ENCODE measurements at places on chromosomes 11 and 22.

- DNase-seq: no peak
These were observed 23.2 kb upstream of the BIRC3 start for GRCh38 chr11:102293873-102294601.

DNA sequence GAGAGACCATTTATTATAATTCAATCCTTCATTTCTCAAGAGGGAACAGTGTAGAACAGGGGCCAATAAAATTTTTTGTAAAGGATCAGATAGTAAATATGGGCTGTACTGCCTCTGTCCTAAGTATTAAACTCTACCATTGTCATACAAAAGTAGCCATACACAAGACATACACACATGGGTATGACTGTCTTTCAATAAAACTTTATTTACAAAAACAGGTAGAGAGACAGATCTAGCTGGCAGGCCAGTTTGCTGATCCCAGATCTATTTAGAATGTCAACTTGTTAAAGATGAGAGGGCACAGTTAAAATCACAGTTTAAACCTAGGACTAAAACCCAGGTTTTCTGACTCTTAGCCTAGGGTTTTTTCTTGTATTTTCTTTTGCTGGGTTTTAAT, 16.7 kb downstream of the TRAF6 start:
- no peak for DNase-seq

DNA sequence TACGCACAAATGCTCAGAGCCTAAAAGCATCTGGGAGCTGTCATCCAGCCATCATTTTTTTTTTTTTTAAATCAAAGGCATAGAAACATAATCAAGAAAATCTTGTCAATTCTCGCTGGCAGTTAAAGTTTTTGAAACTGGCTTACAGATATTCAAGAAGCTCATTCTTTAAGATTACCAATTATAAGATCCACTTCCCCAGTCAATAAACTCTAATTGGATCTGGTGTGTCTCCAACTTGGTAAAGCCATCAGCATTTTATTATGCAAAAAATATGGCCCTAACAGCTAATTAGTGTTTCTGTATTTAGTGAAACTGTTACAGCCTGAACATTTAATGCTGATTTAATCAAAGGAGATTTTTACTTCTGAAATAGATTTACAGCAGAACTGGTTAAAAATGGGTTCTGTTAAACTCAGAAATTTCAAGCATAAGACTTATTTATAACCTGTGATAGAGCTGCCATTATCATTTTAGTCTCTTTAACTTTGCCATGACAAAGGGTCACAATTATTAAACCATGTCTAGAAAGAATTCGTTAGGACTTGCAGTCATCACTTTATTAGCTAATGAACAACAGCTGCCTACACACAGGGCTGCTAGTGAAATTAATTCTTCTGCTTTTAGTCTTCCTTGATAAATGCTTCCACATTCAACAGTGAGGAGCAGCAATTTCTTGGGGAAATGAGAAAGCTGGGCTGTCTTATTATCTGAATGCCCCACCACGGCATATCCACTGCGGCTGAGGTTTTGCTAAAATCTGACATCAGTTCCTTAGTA, 176.4 kb upstream of the PITPNB start:
- DNase-seq: no peak

- DNase-seq: no peak
These were observed 16.5 kb upstream of the PRR5 start for GRCh38 chr22:44685384-44686056.

- no peak for DNase-seq
These were observed 1883.4 kb upstream of the RAG2 start for GRCh38 chr11:38481391-38481790.

DNA sequence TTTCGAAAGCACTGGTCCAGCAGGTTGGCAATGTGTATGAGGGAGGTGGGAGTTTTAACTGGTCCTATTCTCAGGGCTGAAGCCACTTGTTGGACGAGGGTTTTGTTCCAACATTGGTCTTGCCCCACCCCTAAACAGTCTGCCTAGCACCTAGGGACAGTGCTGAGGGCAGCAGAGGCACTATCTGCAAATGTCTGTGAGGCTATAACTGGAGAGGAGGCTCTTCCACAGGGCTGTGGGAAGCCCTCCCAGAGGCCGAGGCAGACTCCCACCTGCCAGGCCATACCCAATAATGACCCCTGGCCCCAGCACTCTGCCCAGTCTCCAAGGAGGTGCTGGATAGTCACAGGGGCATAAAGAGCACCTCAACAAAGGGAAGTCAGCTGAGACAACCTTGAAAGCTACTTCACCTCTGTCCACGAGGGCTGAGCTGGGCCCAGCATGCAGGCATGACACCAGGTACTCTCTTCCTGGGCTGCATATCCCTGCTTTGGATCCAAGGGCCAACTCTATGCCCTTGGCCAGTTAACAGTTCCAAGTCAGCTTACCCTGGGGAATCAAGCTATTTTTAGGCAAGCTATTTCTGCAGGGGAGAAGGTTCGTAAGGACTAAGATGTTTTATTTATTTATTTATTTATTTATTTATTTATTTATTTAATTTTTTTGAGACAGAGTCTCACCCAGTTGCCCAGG, 40.2 kb upstream of the SLC25A1 start:
- DNase-seq: no peak
